Activated CD4-positive, alpha-beta T cell treated with anti-CD3 and anti-CD28 coated beads, Interleukin-2, amount 50 U/mL, for 1 hour (primary cell): ENCODE measurements at places on chromosomes 4 and X.

DNA sequence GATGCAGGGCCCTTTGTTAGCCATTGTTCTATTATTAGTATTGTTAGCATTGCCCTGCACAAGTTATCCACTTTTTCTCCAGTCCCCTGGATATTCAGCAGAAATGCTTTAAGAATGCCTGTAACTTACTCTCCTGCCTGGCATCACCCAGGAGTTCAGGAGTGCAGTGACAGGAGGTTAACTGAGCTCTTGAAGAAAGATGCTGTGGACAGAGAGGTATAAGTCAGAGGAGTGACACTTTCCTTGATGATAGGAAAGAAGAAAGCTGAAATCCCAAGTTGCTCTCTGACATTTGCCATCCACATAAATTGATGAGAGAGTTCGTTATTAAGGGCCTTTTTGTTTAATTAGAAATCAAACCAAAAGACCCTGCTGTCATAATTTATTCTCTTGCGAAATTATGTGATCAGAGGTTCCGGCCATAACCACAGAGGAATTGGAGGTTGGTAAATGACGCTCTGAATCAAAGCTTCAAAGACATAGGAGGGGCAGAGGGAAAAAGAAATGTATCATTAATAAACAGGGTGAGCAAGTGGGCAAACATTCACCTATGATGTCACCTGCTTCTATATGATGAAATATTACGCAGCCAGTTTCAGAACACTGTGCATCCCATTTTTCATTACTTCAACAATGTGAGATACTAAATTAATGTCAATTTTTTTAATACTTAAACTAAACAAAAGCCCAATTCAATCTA, 230.2 kb upstream of the JADE1 start:
- no peak for DNase-seq

DNA sequence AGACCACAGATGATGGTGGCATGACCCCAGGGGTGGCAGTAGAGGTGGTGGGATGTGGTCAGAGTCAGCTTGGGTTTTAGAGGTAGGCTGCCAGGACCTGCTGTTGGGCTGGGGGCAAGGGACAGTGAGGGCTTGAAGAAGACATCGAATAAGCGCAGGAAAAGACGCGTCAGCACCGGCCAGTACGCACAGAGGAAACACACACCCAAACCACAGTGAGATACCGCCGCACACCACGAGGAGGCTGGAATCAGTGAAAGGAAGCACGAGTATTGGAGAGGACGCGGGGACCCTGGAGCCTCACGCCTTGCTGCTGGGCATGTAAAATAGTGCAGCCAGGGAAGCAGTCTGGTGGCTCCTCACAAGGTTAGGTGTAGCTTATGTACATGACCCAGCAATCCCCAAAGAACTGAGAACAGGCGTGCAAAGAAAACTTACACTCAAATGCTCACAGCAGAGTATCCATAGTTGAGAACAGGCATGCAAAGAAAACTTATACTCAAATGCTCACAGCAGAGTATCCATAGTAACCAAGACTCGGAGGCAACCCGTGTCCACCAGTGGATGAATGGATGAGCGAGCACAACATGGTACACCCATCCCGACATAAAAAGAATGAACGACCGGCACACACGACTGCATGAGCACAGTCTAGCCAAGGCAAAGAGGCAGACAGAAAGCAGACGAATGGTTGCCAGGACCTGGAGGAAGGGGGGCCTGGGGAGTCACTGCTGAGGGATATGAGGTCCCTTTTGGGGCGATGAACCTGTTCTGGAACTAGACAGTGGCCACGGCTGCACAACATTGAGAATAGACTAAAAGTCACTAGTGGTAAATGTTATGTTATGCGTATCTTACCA, 13.3 kb downstream of the PDZD4 start:
- DNase-seq = peak; percentile 46

- DNase-seq = no peak
Measured at GRCh38 chr4:123236606-123237005, 160.0 kb upstream of the SPRY1 start.

GRCh38 chr4:144820011-144820727, 174.2 kb downstream of the HHIP start:
- no peak for DNase-seq

- DNase-seq = no peak
Measured at GRCh38 chr4:151344948-151345347, 19.5 kb upstream of the SH3D19 start.

DNA sequence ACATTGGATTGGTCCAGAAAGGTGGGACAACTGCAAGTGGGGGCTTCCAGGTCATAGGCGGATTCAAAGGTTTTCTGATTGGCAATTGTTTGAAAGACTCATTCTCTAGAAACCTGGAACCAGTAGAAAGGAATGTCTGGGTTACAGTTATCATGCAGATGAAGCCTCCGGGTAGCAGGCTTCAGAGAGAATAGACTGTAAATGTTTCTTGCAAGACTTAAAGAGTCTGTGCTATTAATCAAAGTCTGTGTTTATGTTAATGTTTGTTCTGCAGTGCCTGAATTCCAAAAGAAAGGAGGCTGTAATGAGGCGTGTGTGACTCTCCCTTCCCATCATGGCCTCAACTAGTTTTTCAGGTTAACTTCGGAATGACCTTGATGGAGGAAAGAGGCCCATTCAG, 43.9 kb upstream of the GC start:
- DNase-seq = no peak
